ENCODE measurements at places on chromosomes 2 and 18.

DNA sequence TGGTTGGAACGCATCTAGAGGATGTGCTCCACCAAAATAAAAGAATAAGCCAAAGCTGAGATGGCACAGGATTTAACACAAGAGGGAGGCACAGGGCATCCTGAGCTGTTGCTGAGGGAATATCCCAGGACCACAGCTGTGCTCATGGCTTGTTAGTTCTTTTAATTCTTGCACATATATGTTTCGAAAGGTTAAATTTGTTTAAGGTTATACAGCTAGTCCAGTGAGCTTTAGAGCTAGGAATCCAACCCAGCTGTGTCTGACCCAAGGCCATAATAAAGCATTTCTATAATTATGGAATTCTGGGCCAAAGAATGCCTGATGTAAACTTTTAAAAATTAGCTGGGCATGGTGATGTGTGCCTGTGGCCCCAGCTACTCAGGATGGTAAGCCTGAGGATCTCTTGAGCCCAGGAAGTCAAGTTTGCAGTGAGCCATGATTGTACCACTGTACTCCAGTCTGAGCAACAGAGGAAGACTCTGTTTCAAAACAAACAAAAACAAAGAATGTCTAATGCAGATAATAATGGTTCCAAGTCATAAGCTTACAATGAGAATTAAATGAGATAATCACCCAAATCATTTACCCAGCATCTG is 66.4 kb upstream of the CCBE1 start:
- DNase-seq: no peak

DNA sequence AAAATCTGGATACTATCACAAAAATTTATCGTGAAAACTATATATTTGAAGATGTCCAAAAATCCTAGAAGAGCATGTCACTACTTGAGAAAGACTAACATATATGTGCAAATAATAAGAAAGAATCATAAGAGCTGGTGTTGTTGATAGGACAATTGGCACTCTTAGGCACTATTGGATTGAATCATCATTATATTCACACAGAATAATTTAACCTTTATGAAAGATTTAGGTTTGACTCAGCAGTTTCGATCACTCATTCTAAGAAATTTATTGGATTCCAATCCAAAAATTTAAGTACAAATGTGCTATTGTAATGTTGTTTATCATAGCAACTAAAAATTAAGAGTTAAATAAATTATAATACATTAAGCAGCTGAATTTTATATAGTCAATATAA is 503.6 kb downstream of the SPAG16 start:
- no peak for DNase-seq

DNA sequence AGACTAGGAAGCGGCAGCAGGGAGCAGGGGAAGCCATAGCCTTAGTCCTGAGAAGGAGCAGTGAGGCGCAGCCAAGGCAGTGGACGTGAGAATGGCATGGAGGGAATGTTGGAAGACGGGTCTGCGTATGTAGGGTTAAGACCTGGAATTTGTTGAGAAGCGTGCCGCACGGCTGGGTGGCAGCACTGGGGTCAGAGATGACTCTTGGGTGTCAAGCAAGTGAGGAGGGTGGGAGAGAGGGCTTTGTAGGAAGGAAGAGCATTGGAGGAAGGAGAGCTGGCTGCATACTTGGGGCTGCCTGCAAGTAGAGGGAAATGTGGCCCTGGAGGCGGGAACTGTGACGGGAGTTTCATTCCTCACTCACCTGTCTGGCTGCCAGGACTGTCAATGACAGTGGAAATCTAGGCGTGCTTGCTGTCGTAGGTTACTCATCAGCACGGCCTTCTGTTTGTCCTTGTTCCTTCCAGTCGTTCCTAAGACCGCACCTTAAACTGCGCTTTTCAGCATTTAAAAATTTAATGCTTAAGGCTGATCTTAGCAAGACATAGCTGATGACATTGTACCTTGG is 108.0 kb downstream of the ITGB1BP1 start:
- no peak for DNase-seq

GRCh38 chr2:15897431-15898098 is 42.8 kb upstream of the MYCN start:
- DNase-seq: no peak

GRCh38 chr2:26438926-26439325 is 37.2 kb downstream of the DRC1 start:
- no peak for DNase-seq

DNA sequence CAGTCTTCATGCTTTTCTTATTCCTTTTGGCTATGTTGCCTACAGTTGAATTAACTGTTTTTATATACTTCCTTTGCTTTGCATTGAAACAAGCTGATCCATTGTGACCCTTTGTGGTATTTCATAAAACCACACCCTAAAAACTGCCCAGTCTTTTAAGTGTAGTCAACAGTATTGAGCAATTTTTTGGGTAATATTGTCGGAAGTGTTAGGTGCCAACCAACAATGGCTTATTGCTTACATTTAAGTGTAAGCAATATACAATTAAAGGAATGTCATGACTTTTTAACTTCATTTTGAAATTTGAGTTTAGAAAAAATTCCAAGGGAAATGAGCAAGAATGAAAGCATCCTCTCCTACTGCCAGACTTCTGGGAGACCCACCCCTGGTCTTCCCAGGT is 174.1 kb downstream of the NEDD4L start:
- no peak for DNase-seq

DNA sequence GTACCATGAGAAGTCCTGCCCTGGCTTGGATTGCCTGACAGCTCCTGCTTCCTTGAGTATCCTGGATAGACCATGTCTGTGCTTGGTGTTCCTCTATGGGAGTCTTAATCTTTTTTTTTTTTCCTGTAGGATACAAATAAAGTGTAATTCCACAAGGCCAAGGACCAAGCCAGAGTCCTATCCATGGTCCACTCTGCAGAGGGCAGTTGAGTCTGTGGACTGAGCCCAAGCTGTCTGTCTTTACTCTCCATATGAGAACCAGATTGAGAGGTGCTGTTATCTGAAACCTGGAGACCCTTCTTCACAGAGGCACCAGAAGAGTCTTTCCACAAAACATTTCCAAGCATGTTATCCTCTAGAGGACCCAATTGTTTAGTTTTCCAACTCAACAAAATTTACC is 1.4 kb upstream of the KIF3C start:
- no peak for DNase-seq

GRCh38 chr18:67731851-67732250 is 215.3 kb upstream of the DSEL start:
- peak; percentile 35 for DNase-seq

GRCh38 chr18:50662177-50662576 is 102.3 kb downstream of the MAPK4 start:
- no peak for DNase-seq

- DNase-seq: no peak
These were observed 77.1 kb downstream of the BCL11A start for GRCh38 chr2:60476206-60476954.

DNA sequence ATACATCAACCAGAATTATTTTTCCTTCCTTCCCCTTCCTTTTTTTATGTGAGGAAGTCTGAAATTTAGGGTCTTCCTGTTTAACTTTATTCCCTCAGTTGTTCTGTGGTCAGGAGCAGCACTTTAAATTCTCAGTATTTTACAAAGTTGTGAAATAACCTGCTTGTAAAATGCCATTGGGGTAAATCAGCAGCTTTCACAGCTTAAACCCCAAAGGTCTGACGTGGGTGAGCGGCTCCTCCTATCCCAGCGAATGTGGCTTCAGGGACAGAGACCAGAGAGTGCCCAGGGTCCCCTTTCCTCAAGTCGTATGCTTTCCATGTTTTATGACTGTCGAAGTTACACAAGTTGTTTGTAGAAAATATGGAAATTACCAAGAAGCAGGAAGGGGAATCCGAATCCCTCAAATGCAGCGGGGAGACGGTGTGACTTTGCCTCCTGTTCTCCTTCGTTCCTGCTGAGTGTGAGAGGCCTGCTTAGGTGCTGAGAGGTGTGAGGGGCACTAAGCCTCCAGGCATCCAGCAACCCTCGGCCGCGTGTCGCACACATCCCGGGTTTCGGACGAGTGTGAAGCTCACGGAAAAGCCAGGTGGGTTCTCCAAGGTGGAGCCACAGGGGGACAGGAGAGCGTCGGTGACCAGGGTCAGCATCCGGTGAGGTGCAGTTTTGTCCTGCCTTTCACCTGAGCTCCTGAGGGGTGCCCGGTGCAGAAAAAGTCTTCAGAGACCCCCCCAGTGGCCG is 10.8 kb upstream of the KCNG2 start:
- DNase-seq: no peak

DNA sequence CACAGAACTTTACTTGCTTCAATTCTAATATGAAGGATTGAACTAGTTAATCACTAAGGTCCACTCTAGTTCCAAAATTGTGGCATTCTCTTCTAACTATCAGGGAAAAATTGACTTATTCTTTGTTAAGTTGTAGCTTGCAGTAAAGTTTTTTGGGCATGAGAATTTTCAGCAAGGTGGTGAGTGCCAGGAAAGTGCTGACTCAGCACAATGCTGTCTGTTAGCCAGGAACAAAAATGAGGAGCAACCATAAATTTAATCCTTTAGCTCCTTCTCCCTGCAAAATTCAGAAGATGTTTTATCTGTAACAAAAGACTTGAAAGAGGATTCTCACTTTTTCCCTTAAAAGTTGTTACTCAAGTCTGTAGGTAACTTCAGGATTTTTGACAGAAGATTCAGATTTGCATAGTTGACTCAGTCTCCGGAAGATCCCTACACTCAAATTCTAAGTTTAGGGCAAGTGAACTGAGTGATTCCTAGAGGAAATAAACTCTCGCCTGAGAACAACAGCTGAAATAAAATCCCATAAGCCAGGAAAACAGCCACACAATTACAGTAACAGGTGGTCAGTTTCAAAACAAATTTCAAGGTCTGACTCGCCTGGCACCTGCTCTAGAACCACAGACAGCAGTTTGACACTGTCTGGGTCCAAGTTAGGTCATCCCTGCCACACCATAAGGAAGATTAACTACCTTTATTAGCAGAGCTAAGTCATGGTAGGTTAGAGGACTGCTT is 20.2 kb upstream of the DARS1 start:
- DNase-seq: no peak

DNA sequence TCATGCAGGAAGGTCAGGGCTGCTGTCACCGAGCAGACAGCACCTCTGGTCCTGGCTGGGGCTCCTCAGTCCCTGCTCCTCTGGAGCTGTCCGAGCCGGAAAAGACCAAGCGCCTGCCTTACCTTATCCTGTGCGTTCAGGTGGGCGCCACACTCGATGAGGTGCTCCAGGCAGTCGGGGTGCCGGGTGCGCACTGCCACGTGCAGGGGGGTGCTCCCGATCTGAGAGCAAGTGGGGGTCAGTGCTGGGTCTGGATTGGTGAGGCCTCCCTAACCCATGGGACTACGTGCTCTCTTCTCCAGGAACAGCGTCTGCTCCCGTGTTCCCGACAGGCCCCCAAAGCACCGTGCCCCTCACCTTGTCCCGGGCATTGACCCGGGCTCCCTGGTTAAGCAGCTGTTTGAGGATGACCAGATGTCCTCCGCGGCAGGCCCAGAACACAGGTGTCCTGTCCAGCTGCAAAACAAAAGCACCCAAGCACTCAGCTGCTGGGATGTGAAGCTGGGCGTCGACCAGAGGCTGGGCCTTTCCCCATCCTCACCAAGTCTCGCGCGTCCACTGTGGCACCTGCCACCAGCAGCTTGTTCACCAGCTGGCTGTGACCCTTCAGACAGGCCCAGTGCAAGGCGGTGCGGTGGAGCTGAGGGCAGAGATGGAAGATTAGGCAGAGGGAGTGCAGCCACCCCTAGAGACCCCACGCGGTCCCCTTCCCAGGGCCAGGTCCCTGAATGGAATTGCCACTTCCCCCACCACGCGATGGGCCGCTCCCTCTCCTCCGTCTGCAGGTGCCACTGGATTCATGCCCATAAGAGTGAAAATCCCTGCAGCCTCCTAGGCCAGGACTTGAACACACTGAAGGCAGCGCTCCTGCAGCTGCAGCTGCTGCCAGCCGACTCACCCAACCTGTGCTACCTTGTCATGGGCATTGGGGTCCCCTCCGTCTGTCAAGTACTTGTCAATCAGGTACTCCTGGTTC is 3.7 kb downstream of the ANKRD23 start:
- DNase-seq: no peak

GRCh38 chr18:32300914-32301313 is 111.1 kb downstream of the MEP1B start:
- no peak for DNase-seq

DNA sequence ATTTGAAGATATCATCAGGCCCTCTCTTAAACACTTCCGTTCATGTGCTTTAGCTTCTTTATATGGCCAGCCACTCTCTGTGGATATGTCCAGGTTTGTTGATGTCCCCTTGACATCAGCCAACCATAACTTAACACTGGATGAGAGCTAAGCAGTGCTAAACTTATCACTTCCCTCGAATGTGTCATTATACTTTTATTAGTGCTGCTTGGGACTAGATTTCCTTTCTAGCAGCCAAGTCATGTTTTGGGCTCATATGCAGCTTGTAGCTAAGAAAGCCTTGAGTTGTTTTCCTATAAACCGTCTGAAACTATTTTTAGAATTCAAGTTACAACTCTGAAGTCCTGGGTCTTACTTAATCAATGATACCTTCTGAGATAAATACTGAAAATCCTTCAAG is 144.8 kb upstream of the TNP1 start:
- DNase-seq: no peak

DNA sequence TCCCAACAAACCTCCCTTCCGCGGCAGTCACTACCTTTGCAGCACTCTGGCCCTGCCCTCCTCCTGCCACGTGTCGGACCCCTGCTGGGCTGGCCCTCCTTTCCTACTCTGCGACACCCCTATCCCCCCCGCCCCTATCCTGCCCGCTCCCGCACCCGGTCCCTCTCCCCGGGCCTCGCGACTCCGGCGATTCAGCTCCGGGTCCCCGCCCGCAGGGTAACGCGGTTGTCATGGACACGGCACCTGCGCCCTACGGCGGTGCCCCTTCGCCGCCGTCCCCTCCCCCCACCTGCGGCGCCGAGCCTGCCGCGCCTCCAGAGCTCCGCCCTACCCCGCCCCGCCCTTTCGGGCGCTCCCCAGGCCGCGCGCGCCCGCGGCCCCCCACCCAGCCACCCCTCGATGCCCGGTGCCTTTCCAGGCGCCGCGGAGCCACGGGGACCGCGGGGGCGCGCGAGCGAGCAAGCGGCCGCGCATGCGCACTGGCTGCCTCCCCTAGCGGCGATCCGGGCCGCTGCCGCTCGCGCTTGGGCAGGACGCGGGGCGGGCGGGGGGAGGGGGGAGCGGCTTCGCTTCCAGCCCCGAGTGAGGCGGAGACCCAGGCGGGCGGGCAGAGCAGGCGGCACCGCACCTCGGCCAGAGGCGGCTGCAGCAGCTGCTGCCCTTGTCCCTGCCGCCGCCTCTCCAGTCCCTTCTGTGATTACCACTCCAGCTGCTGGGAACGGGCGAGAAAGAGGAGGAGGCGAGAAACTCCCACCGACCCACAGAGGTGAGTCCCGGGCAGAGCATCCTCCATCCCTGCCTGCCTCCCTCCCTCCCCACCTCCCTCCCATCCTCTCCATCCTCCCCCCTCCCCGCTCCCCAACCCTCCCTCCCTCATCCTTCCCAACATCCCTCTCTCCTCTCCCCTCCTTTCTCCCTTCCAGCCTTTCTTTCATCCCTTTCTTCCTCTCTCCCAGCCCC is at the start of gene CTNNA2:
Gene CTNNA2 (plus strand): TSS at position 610 of the 960 bp plus-strand sequence.
- DNase-seq: peak; percentile 3
